ENCODE measurements at places on chromosomes 16 and 17.

DNA sequence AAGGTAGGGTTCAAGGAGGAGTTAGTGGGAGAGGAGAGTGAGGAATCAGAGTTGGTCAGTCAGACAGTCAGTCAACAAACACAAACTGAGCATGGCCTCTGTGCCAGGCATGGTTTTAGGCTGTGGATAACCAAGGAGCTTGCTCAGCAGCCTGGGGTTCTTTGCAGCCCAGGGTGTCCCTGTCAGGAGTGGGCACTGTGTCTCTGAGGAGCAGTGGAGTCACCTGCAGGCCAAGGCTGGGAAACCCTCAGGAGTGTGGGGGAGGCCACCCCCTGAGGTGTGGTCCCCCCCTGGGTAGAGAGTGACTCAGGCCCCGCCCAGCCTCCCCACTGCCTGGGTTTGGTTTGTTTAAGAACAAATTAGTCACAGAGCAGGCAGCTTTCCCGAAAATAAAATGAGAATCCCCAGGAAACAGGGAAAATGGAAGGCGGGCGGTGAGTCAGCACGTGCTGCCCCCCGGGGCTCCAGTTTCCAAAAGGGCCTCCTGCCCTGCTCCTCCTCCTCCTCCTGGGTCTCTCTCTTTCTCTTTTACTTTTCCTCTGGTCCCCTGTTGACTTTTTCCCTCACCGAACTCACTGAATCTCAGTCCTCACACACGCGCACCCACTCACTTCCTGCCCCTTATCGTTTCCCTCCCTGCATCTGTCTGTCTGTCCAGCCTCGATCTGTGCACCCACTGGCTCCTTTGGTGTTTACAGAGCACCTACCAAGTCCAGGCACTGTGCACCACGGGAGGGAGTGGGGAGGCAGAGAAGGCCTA is 44.3 kb downstream of the SOCS3 start:
- no peak for DNase-seq

GRCh38 chr16:68078701-68079375 is 6.3 kb upstream of the NFATC3 start:
- DNase-seq = no peak

- DNase-seq = no peak
These were observed 63.7 kb downstream of the C16orf78 start for GRCh38 chr16:49437344-49437743.

GRCh38 chr16:20300312-20301097 is 26.8 kb downstream of the GP2 start:
- peak; percentile 7 for DNase-seq

DNA sequence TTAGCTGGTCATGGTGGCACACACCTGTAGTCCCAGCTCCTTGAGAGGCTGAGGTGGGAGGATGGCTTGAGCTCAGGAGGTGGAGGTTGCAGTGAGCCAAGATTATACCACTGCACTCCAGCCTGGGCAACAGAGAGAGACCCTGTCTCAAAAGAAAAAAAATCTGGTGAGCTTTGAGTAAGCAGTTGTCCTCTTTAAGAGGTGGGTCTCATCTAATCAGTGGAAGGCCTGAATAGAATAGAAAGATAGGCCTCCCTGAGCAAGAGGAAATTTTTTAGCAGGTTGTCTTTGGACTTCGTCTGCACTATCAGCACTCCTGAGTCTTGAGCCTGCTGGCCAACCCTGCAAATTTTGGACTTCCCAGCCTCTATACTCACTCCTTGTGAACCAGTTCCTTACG is 266.0 kb upstream of the ZFHX3 start:
- DNase-seq = no peak

GRCh38 chr16:69424935-69425784 is 741 bp downstream of the CYB5B start:
- DNase-seq = no peak

GRCh38 chr17:4488989-4489595 is 9.6 kb upstream of the SPNS2 start:
- DNase-seq = no peak

DNA sequence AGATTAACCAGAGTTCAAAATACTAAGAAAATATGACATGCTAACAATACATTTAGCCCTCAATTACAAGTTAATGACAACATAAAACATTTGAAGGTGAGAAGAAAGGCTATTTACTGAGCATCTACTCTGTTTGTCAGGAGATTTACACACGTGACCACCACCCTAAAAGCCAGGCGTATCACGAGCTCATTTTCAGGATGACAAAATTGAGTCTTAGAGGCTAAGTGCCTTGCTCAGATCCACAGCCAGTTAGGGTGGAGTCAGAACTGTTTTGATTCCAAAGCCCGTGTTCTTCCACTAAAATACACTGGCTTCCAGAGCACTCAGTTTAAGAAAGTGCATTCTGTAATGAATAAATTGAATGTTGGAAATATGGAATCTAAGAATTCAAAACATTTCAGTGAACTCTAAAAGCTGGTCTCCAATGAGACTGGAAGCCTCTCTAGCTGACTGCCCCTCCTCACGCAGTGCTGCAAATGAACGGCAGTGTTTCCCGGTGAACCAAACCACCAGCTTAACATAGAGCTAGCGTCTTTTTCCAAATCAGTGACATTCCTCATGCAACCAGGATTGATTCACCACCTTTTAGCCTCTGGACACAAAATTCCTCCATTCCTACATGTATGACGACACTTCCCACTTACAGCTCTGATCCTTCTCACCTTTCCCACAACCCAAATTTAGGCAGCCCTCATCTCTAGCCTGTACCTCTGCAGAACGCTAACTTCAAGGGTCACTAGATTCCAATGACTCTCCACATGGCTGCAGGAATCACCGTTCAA is 5.9 kb downstream of the ZDHHC7 start:
- no peak for DNase-seq

- DNase-seq = no peak
These were observed 12.9 kb downstream of the TRPV2 start for GRCh38 chr17:16428098-16428882.

DNA sequence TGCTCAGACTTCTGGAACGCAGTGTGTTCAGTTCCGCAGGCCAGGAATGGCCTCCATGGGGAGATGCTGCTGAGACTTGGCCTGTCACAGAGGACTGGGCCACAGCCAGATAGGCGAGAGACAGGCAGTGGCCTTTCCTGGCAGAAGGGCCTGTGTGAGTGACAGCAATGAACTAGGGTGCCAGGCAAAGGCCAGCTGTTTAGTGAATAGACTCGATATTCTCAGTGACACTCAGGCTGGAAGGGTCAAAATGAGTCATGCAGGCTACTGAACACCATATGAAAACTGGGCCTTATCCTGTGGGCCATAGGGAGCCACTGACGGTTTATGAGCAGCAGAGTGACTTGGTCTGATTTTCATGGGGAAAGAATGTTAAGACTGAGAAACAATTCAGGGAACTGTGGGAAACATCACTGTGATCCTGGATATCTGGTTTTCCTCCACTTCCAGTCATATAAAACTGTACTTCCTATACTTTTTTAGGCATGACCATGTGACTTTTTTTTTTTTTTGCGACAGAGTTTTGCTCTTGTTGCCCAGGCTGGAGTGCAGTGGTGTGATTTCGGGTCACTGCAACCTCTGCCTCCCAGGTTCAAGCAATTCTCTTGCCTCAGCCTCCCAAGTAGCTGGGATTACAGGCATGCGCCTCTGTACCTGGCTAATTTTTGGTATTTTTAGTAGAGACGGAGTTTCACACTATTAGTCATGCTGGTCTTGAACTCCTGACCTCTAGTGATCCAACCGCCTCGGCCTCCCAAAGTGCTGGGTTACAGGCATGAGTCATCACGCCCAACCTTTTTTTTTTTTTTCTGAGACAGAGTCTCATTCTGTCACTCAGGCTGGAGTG is 5.2 kb upstream of the NUBP1 start:
- DNase-seq = peak; percentile 80

- DNase-seq = peak; percentile 97
These were observed 4.2 kb upstream of the FBXL16 start for GRCh38 chr16:709566-710499.

DNA sequence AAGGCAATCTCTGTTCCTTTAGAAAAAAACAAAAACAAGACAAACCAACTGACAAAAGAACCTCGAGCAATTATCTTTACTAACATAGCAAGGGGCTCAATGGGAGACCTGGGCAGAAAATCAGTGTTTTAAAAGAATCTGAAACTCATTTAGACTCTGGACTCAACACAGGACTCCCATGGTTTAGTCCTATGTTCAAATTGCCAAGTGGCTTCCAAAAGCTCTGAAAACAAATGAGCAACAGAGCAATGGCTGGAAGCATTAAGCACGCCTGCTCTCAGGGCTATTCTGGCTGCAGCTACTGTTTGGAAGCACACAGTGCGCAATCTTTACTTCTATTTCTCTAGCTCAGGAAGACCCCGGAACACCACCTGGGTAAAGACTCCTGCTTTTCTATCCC is 162.0 kb downstream of the AATF start:
- DNase-seq = no peak

DNA sequence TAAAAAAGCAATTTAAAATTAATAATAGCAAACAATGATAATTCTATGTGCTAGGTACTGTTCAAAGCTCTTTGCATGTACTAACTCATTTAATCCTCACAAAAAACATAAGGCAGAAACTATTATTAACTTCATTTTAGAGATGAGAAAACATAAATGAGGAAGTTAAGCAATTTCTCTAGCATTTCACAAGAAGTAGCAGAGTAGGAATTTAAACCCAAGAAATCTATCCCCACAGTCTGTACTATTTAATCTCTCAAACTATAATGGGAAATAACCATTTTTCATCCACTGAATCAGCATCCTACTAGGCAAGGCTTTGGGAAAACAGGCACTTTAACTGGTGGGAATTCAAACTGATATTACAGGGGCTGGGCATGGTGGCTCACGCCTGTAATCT is 42.2 kb upstream of the INTS2 start:
- DNase-seq = no peak

DNA sequence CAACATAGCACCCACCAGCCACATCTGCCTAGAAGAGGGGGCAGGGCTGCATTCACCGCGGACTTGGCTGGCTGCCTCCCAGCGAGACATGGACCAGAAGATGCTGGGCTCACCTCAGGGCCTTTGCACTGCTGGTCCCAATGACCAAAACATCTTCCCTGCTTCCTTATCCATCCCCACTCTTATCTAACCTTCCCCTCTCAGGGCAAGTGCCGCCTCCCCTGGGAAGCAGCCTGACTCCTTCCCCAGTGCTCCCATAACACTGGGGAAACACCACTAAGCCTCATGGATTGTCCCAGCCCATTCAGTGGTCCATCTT is 5.7 kb downstream of the TMC6 start:
- DNase-seq = no peak

DNA sequence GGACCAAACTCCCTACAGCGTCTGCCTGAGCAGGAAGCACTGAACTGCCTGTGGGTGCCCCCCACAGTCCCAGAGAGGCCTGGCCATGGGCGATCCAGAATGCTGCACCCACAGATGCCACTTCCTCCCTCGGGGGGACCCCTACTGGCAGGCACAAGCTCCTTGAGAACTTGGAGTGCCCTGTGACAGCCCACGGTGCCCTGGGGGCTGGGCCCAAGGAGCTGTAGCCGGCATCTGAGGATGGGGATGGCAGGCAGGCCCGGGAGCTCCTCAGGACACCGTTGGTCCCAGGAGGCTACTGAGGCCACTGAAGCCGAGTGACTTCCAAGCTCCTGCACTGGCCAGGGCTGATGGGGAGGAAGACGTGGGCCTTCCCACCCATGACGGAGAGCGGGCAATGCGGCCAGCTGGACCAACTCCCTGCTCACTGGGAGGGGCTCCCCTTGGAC is 15.1 kb upstream of the RASD1 start:
- DNase-seq = no peak

DNA sequence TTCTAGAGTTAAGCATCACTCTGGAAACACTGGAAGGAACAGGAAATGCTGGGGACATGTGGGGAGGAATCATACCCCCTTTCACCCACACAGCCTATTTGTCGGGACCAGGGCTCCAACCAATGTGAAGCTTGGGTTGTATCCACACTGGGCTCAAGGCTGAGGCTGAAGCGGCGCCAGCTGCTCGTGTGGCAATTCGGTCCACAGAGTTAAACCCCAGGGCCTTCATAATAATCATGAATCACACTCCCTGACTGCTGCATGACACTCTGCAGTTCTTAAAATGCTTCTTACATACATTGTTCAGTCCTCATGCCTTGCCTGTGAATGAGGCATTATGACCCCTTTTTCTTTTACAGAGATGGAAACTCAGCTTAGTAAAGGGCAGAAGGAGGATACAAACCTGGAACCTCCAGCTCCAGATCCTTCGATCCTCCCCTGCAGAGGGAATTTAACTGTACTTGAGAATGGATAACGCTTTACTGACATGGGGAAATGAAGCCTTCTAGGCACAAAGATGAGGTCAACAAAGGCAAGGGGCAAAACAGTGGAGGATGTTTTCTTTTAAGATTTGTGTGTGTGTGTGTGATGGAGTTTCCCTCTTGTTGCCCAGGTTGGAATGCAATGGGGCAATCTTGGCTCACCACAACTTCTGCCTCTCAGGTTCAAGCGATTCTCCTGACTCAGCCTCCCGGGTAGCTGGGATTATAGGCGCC is 72.7 kb downstream of the SOX9 start:
- DNase-seq = no peak

GRCh38 chr17:44331249-44331760 is 6.7 kb upstream of the SLC25A39 start:
- DNase-seq = peak; percentile 82

DNA sequence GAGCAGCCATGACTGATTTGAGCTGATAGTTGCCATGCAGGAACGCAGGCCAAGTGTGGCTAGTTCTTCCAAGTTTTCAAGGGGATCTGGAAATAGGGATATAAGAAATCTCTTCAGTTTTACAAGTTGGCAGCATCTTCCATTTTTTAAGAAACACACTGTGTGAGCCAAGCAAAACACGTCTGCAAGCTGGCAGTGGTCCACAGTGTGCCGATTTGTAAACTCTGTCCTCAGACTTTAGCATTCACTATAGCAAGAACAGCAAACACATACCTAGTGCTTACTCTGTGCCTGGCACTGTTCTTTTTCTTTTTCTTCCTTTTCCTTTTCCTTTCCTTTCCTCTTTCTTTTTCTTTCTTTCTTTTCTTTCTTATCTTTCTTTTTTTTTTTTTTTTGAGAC is 2.9 kb downstream of the ORAI3 start:
- DNase-seq = no peak

GRCh38 chr16:78333808-78334207 is 234.4 kb downstream of the WWOX start:
- no peak for DNase-seq

- no peak for DNase-seq
These were observed 3.7 kb upstream of the DRC7 start for GRCh38 chr16:57690782-57691471.

- DNase-seq = no peak
These were observed 36.1 kb downstream of the ZNF624 start for GRCh38 chr17:16617481-16618060.

DNA sequence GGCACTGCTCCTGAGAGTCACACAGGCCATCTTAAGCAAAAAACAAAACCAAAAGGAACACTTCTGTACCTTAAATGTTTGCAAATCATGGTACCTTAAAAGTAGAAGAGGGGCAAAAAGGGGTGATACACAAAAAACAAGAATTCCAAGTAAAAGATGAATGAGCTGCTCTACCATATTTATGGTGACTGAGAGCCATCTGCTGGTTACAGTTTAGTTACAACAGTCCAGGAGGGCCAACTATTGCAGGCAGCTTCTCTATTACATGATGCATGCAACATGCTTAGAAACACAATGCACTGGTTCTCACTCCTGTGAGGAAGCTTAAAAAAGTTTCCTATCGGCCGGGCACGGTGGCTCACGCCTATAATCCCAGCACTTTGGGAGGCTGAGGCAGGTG is 53.5 kb downstream of the STX8 start:
- peak; percentile 34 for DNase-seq
